ENCODE measurements at places on chromosomes 4 and X.

- no peak for DNase-seq
These were observed 125.3 kb downstream of the SOWAHB start for GRCh38 chr4:76772498-76773106.

- DNase-seq: no peak
These were observed 122.3 kb downstream of the UNC5C start for GRCh38 chr4:95426455-95426854.

GRCh38 chrX:148043271-148043855 is 62.2 kb downstream of the FMR1NB start:
- no peak for DNase-seq

GRCh38 chrX:143472347-143472938 is 44.8 kb downstream of the SPANXN3 start:
- DNase-seq: no peak

GRCh38 chr4:10470505-10470904 is 13.3 kb upstream of the ZNF518B start:
- no peak for DNase-seq

- DNase-seq: no peak
These were observed 542 bp upstream of the KLF8 start for GRCh38 chrX:56231537-56232090.

DNA sequence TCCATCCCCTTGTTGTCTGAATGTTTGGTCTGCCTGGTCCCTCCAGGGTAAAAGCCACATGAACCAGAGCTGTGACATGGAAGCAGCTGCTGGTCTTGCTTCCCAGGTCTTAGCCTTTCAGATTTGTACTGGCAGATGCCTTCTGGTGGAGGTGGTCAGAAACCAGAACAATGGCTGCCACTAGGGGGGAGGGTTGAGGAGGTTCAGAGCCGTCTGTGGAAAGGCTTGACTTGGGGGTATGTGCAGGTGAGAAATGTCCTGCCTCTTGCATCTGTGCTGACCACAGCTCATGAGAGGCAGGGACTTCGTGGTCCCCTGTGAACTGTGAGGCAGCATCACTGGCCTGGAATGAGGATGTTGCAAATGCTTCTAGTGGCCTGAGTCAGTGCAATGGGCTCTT is 144.2 kb upstream of the WDR1 start:
- DNase-seq: no peak

DNA sequence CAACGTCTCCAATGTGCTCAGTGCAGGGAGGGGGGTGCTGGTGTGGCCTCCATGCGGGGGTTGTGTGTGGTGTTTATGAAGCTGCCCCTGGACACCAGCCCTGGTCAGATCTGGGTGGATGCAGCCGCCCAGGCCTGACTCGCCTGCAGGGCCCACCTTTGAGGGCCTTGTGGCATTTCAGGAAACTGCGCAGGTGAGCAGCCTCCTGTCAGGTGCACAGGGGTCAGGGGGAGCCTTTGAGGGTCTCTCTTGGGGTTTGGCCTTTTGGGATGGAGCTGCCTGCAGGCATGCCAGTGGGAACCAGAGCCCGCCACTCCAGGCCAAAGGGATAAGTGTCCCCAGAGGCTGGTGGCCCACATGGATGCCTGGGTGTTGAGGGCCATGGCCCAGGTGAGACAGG is 45.4 kb downstream of the ADRA2C start:
- no peak for DNase-seq

GRCh38 chr4:94127707-94128328 is 79.8 kb upstream of the SMARCAD1 start:
- no peak for DNase-seq

DNA sequence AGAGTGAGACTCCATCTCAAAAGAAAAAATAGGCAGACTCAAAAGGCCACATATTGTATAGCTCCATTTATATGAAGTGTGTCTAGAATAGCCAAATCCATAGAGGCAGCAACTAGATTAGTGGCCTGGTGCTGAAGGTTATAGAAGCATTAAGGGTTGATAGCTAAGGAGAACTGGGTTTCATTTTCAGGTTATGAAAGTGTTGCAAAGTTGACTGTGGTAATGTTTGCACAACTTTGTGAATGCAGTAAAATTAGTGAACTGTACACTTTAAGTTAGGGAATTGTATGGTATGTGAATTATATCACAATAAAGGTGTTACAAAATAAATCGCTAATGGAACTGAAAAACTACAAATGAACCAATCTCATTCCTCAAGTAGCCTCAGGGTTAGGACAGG is 28.3 kb downstream of the TXLNG start:
- DNase-seq: no peak

GRCh38 chr4:165288639-165289422 is 38.6 kb upstream of the MSMO1 start:
- no peak for DNase-seq

DNA sequence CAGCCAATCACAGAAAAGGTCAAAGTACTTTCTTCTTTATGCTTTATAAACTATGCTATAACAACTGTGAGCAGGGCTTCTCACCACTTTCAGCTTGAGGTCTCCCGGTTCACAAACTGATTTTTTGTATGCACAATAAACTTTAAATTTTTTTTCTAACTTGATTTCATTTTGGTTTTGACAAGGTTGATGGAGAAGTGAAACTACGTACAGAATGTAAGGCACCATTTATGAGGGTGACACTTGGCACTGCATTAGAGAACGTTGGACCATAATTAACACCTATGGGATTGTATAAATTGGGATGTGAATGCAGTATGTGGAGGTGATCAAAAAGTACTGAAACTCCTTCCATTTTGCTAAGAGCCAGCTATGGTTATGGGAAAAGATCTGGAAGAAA is 857.9 kb upstream of the HTR2C start:
- no peak for DNase-seq

DNA sequence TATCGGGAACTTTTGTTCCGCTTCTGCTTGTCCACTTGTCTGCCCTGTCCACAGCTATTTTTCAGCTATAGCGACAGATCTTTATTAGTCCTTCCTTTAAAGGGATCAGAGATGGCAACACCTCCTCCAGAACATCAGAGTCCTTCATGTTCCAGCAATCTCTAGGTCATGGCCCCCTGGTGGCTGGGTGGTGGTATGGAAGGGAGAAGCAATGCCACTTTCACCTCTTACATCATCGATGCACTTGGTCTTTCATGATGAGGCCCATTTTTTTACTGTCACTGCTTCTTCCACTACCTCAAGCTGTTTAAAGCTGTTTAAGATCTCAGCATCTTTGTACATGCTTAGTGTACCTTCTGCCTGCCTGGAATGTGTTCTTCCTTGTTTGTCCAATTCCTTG is 106.7 kb downstream of the ARHGAP6 start:
- DNase-seq: peak; percentile 2

- DNase-seq: no peak
These were observed 14.3 kb downstream of the G3BP2 start for GRCh38 chr4:75658876-75659275.

- DNase-seq: no peak
These were observed 137.0 kb downstream of the KCNIP4 start for GRCh38 chr4:21811565-21811964.

All from stimulated activated CD4-positive, alpha-beta T cell treated with anti-CD3 and anti-CD28 coated beads, TNF-alpha, amount 100 ng/mL, for 4 hours (primary cell).